ENCODE measurements at places on chromosomes 5 and 9.

- DNase-seq = no peak
These were observed 347.1 kb downstream of the EBF1 start for GRCh38 chr5:158752656-158752973.

DNA sequence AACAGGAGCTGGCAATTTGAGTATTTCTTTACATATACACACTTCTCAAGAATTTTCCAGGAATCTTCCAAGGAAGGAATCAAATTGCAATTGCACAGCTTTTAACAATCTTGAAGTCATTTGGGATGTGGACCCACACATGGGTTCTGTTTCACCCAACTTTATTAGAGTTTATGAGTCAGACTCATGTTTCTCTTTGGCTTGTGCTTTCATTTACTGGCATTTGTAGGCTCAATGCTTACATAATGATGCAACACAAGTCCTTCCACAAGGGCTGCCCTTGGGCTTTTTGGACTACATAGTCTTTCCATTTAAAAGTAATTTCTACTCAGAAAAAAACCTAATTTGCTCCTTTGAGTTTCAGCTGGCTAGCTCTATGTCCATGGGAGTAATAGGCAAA is 4.6 kb upstream of the CDC37L1 start:
- no peak for DNase-seq

GRCh38 chr5:15376803-15377202 is 123.2 kb upstream of the FBXL7 start:
- DNase-seq = no peak

- DNase-seq = no peak
These were observed 61.3 kb downstream of the ANKH start for GRCh38 chr5:14810282-14810681.

DNA sequence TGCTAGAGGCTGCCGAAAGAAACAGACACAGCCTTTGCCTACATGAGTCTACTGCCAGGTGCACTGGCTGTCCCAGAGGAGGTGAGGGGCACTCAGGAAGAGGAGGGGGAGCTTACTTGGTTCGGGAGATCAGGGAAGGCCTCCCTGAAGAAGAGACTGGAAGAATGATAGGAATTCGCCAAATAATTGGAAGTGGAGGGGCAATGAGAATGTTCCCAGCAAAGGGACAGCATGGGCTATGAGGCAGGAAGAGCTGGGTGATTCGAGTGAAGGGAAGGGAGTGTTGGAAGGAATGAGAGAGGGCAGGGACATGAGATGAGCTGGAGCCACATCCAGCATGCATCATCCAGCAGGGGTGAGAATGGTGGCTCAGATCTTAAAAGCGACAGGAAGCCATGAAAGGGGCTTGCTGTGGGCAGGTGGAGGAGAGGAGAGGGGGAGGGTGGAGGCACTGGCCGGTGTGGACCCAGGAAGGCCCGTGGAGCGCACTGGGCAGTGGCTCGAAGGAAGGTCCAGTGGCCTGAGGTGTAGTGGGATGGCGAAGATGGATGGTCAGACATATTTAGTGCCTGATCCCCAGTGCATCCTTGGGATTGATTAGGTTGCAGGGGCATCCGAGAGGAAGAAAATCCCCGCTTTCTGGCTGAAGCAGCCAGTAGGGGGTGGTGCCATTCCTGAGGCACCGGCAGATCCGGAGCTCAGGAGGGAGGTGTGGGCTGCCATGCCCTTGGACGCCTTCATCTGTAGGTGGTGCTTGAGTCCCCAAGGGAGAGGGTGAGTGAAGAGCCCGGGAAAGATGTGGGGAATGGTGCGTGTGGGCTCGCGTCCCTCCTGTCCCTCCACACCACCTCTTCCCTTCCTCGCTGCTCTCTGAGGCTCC is 53.5 kb upstream of the GARNL3 start:
- DNase-seq = no peak

- DNase-seq = no peak
These were observed 9.7 kb downstream of the SPATA9 start for GRCh38 chr5:95673081-95673480.

- DNase-seq = no peak
These were observed 2.8 kb upstream of the PPP1R26 start for GRCh38 chr9:135476561-135477355.
